ENCODE measurements at places on chromosomes 12 and 14. TPM values are rescaled to one million over a fixed set of nuclear protein-coding genes. Genes with fewer than 3 reads are reported as not detected.

DNA sequence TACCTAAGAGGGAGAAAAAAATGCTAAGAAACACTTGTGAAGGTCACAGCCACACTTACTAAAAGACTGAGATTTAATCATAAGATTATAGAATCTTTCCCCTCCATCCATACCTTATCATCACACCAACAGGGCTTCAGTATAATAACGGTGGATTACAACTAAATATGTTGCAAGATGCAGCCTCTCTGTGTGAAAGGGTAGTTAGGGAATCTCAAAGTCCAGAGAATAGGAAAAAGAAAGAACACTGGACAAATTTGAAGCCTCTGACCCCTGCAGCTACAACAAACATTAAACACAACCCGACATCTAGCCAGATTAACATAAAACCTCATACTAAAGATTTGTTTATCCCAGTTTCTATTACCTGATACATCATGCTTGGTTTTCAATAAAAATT lies 181.0 kb downstream of the C12orf42 start:
- no peak for ATAC-seq

GRCh38 chr12:71250166-71250565 lies 92.4 kb upstream of the TSPAN8 start:
- no peak for ATAC-seq

DNA sequence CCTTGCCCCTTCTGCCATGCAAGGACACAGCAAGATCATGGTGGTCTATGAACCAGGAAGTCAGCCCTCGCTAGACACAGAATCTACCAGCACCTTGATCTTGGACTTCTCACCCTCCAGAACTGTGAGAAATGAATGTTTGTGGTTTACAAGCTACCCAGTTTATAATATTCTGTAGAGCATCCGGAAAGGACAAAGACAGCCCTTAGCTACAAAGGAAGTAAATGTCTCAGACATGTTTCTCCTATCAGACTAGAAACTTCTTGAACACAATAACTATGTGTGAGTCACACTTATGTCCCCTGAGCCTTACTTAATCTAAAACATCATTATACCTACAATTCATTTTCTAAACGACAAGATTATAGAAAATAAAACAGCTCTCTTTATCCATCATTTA lies 176.7 kb downstream of the KLHL28 start:
- ATAC-seq = no peak

DNA sequence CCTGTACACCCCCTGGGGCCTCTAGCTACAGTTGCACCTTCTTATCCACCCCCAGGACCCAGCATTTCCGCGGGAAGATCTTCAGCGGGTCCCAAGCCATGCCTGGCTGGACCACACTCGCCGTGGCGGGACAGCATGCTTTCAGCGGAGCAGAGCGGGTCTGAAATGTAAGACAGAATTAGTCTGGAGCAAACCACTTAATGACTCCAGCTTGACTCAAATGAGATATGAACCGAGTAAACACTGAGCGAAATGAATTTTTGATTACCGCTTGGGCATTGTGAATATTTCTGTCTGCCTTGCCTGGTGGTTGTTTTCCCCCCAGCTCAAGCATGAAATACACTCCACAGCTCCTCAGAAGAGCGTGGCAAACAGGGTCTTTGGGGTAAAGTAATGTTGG lies 60.8 kb downstream of the SLC24A4 start:
- ATAC-seq = no peak

GRCh38 chr12:107311682-107312081 lies 218.3 kb upstream of the CRY1 start:
- ATAC-seq = no peak

GRCh38 chr14:25034803-25035681 lies 14.9 kb downstream of the STXBP6 start:
- no peak for ATAC-seq

DNA sequence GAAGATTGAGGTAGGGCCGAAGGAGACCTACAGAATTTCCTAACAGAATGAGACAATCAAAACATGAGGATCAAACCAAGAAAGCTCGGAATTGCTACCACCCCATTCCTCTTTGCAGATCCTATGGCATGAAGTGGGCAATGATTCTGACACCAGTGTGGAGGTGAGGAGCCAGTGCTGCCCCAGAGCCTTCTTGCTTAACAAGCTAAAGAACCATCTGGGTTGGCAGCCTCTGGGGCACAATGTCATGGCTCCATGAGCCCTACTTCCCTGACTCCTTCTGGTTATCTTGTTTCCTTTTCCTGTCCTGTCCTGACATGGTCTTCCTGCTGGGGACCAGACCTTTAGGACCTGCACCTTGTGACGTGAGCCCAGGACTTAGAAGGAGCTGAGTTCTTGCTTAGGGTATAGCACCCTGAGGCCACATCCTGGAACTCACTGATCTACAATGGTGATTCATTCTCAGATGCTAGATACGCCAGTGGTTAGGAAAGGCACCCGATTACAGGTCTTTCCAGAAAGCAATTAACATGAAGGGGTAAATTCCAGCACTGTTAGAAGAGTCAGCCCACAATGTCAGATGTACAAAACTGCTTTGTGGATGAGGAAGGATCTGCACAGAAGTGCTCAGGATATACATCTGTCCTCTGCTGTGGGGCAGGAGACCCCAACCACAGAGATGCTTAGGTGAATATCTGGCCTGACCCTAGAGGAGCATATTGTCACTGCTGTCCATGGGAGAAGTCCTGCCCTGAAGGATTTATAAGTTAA lies 324.2 kb downstream of the ZFP36L1 start:
- peak; percentile 100 for ATAC-seq

- peak; percentile 51 for ATAC-seq
These were observed 577 bp downstream of the DTX3 start for GRCh38 chr12:57604992-57605810.

DNA sequence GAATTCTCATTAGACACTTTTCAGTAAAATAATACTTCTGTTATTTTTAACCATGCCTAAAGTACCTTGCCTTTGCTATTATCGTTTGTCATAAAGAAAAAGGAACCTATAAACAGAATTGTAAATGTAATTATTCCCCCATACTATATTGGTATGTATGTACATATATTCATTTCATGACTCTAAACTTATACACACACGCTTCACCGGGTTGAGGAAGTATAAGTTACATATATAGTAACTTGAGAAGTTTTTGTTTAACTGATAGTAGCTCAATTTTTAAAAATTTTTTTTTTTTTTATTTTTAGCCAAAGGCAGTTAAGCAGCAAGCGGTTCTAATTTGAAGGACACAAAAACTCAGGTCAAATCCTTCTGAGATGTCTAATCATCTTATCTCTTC lies 107.6 kb downstream of the PLEKHG7 start:
- ATAC-seq = no peak

The AMIGO2 gene
- 11.7 TPM for total RNA-seq

The NUMB gene
- total RNA-seq = 45.1 TPM

GRCh38 chr12:8609061-8609570 lies 3.5 kb downstream of the AICDA start:
- no peak for ATAC-seq

GRCh38 chr14:51547260-51547659 lies 104.5 kb upstream of the FRMD6 start:
- no peak for ATAC-seq

The CALCOCO1 gene
- 118 TPM for total RNA-seq

- no peak for ATAC-seq
These were observed 102.7 kb downstream of the DICER1 start for GRCh38 chr14:95054346-95055280.

GRCh38 chr14:65098586-65098985 lies 3.7 kb downstream of the MAX start:
- no peak for ATAC-seq

The PTPRO gene
- 0.37 TPM for total RNA-seq

The ADCY6 gene
- total RNA-seq = 0.24 TPM

DNA sequence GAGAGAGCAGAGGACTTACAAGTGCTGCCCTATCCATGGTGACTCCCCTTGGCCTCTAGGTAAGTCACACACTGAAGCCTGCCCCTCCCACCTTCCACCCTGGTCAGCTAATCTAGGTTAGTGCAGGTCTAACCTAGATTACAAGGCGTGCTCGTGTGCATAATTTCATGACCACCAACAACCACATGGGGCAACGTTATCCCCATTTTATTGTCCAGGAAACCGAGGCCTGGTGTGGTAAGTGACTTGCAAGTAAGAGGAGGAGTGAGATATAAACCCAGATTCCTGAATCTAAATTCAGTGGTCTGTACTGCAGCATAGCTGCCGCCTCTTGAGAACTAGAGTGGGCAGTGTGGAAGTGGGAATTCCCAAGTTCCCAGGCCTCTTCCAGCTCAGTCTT lies 171.1 kb downstream of the DAD1 start:
- ATAC-seq = no peak

DNA sequence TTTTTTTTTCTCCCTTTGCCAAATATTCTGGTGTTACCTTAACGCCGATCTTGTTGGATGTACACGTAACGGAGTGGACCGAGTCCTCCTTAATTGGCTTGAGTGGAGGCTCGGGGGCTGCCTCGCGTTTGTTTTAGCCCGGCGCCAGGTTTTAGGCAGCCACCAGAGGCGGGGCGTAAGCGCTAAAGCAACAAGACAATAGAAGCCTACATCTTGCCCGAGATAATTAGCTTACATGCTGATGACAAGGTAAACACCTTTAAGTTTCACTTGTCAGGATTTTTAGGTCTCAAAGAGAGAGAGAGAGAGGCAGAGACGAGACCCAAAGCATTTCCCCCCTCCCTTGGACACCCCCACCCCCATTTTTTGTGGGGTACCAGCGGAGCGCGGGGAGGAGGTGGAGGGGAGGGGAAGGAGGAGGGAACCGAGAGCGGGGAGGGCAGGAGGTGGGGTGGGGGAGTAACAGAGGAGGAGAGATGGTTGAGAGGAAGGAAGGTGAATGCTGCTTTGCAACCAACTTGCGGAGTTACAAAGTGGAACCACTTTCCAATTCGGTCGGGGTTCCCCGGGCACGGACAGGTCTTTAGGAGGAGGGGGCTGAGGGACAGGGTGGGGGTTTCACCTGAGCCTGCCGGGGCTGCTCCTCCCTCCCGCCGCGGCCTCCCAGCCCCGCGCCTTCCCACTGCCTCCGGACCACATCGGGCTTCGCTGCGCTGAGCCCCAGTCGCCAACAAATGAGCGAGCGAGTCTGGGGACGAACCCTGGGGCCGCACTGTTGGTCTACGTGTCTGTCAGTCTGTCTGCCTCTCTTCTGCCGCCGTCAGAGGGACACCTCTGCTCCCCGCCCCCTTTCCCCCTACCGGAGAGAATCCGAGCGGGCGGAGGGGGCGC lies at the start of gene NKX2-1:
NKX2-1 (minus strand) TSS at position 802 of the 891 bp plus-strand sequence; CDS start at position 699, 103 bp downstream.
- ATAC-seq = no peak

The WSCD2 gene
- not detected for total RNA-seq
